ENCODE measurements at places on chromosomes 1 and 21.

DNA sequence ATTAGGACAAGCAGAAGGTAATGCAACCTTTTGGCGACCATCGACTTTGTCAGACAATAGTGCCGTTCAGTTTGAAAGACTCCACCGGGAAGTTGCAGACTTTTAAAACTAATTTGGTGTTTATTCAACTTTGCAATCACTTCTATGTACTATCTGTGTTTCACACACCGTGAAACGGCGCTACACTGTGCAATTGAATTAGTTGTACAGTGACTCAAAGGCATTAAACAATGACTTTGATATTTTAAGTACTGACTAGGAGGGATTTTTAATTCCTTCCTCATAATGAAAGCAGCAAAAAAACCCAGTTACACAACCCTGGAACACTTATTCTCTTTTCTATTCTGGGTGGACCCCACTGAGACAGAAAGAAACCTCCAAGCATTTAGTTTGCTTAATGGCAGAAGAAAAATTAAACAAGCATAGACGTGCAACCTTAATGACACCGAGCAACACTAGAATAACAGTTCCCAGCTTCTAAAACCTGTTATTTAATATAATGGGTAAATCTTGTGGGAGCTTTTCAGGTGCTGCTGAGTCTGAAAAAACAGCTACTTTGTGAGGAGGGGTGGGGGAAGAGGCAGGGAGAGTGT lies 176.8 kb downstream of the LMO4 start:
- no peak for DNase-seq

DNA sequence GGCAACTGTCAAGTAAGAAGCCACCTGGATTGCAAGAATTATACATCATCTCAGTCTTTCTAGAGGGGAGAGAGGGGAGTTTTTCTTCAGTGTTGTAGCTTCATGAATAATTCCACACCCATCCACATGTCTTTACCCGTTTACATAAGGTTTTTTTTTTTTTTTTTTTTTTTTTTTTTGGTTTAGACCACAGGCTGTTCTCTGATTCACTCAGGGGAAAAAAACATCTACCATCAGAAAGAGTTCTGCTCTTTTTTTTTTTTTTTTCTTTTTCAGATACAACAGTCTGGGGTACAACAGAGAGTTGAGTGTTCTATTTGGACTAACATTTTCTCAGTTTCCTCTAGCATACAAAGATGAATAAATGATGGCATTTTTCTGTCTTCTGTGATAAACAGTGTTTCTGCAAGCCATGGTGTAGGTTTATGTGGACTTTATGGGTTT lies 4.9 kb upstream of the KIF14 start:
- peak; percentile 45 for DNase-seq

DNA sequence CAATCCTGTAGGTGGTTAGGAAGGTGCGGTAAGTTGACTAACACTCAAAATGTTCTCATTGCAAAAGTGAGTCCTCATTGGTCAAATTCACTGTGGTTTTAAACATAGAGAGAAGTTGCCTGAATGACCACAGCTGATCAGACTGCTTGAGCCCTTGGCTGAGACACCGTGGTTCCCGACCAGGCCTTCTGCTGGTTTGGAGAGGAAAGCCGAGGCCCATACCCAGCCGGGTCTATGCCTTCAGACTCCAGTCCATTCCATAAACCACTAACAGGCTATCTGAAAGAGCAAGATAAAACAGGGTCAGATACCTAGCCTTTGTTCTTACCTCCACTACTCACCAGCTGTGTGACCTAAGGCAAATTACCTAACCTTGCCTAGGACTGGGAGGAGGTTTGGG lies 133.9 kb downstream of the LMX1A start:
- no peak for DNase-seq

- DNase-seq: no peak
These were observed 28.3 kb downstream of the RAB3GAP2 start for GRCh38 chr1:220243947-220244346.

GRCh38 chr1:38474738-38475623 lies 384.6 kb downstream of the RRAGC start:
- DNase-seq: no peak

GRCh38 chr1:97630281-97630680 lies 290.6 kb downstream of the DPYD start:
- DNase-seq: no peak

GRCh38 chr1:106907795-106908194 lies 148.7 kb upstream of the PRMT6 start:
- no peak for DNase-seq

DNA sequence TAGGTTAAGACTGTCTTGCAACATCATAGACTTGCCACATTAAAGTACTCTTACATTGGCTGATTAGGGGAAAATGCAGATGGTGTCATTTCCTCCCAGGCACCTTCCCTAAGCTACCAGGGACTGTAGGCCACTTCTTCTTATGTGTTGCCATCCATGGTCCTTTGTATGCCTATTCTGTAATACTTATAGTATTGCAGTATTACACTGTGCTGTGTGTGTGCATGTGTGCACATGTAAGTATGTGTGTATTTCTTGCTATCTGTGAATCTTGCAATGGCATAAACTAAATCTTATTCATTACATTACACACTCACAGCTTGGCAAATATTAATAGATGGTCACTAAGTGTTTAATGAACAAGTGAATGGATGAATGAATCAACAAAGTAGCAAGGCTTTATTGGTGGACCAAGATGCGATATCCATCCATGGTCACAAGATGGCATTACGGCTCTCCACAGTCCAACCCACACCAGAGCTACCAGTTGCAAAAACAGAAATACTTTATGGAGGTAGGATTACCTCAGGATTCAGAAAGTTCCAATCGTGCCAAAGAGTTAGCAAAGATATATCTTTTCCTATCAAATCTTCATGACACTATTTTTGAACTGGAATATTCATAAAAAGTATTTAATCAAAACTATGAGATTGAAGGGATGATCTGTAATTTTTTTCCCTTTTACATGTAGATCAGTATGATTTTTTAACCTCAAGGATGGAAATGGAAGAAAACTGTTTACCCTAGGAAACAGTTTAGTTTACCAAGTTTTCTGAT lies 160.2 kb downstream of the DENND1B start:
- no peak for DNase-seq

DNA sequence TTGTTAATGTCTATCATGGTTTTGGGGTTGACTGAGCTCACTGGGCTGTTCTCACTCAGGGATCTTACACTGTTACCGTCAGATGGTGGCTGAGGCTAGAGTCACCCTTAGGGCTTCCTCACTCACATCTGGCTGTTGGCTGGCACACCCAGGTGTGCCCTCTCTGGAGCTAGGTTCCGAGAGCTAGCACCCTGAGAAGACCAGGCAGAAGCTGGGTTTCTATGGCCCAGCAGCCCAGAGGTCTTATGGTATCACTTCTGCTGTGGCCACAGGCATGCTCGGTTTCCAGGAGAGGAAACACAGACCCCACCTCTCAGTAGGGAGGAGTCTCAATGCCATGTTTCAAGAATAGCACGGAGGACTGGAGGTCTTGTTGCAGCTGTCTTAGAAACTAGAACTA lies 20.7 kb upstream of the KIF1B start:
- DNase-seq: no peak

GRCh38 chr1:53370369-53370961 lies 42.6 kb upstream of the LRP8 start:
- peak; percentile 11 for DNase-seq

GRCh38 chr1:160097151-160097910 lies 1.1 kb downstream of the IGSF8 start:
- DNase-seq: peak; percentile 44

DNA sequence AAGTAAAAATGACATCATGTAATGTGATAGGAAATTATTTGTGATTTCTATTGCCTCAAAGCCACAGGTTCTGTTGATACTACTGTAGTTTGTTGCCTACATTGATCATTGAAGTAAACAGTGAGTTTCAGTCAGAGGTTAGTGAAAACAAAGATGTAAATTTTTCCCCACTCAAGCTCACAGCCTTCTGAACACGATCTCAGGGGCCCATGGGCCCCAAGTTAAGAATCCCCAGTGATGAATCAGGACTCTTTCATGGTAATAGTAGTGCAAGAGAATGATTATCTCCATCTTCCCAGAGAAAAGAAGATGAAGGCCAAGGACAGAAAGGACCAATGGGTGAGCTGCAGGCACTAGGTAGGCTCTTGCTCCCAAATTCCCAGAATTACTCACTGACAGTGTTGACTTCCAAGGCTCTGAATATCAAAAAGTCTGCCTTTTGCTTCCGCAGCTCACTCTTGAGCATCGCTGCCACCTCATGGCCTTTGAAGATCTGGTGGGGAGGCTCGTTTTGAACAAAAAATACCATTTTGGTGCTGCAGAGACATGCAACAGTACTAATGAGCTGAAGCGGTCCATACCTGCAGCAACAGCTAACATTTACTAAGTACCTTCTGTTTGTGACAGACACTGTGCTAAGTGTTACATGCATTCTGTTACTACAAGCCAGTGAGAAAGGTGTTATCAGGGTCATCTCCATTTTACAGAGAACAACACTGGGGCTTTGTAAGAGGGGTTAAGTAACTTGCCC lies 113.3 kb downstream of the KIAA0319L start:
- DNase-seq: peak; percentile 25

- no peak for DNase-seq
These were observed 15.3 kb downstream of the RCAN1 start for GRCh38 chr21:34599534-34600101.

- no peak for DNase-seq
These were observed 57.0 kb upstream of the RAVER2 start for GRCh38 chr1:64687725-64688327.

DNA sequence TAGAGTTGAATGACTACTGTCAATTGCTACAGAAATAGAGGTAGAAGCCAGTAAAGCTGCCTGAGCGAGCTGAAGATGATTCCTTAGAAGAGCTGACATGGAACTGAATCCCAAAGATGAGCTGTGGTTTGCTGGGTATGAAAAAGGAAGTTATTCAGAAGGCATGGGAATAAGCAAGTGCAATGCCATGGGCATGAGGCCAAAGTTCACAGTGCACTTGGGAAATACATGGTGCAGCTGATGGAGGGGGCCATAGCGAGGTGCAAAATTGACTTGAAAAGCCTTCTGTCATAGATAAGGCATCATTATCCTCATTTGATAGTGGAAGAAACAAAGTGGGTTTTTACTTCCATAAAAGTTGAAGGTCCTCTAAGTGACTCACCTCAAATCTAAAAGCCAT lies 88.6 kb downstream of the NEK7 start:
- DNase-seq: no peak

DNA sequence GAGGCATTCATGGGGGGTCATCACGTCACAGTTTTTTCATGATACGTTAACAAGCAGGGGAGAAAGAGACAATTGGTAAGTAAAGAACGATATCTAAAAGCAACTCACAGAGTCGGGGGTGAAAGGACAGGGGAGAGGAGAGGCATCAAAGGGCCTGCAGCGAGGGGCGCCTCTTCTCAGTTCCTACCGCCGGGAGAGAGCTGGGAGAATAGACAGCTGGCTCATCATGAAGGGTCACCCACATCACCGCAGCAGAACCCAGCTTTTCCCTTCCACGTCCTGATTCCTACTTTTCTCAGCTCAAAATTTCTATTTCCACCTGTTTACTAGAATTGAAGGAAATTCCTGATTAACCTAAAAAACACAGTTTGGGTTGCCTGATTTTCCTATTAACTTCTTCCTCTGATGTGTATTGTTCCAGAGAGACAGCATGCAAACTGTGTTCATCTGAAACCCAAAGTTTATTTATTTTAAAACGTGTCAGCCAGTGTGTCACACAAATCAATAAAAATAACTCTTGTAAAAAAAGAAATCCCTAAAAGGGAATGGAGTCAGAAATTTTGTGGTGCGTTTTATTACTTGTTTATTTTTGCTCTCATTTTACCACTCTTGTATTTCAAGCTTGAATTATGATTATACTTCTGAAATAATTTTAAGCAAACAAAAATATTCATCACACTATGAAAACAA lies 75.4 kb downstream of the SLC25A24 start:
- no peak for DNase-seq

DNA sequence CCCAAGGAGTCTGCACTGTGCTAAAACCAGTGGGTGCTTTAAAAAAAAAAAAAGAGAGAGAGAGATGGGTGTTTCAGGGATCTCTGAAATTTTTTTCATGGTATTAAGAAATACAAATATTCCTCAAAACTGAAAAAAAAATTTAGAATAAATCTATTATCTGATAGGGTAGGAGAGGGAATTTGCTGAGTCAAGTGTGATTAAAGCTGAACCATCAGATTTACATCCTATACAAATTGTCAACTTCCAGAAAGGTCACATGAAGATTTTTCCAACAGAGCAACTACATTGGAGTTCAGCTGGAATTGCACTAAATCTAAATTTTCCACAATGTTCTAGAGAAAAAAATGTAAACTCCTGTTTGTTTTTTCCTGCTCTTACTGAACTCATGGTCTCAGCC lies 79.3 kb upstream of the DSCAM start:
- DNase-seq: no peak

GRCh38 chr1:64875606-64876005 lies 90.7 kb downstream of the JAK1 start:
- no peak for DNase-seq

DNA sequence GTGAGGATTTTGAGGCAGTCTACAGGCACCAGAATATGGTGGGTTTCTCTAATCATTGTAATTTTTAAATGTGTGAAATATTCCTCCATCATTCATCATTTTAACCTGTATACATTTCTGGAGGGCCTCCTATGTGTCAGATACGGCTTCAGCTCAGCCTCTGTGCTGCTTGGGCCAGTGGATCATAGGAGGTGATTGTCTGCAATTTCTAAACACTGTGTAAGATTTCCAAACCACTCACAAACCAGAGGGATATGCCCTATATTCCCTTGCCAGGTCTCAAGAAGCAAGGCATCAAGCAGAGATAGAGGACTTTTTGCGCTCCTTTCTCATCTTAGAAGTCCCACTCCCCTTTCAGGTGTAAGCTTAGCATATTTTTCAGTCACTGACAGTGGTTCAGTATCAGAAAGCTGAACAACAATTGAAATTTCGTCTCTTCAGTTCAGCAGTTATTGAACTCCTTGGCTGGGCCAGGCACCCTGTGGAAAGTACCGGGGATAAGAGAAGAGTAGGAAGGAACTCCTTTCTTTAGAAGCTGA lies 190.9 kb downstream of the NFIA start:
- no peak for DNase-seq

DNA sequence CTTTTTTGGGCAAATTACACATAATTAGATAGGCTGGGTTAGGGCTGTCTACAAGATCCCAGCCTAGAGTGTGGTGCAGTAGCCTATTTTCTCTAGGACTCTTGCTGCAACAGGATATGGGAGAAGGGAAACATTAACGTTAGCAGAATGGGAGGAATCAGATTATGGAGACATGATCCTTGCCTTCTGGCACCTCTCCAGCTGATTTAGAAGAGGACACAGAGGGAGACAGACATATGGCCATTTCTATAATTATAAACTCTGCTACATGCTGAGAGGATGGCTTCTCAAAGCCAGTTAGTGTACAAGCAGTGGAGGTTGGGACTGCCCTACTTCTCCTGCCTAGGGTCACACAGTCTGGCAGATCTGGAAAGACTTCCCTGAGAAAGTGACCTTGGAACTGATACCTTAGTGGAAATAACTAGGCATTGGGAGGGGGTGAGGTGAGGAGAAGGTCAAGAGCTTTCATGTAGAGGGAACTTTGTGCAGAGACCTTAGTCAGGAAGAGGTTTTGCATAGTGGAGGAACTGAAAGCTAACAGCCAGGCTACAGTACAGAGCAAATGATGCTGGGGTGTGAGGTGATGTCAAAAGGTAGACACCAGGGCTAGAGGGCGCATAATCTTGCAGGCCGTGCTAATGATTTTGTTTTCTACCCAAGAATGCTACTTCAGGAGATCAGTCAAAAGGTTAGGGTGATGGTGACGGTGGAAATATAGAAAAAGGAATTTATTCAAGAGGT lies 1.2 kb upstream of the CD1D start:
- DNase-seq: no peak
